ENCODE measurements at places on chromosomes 7 and 10.

DNA sequence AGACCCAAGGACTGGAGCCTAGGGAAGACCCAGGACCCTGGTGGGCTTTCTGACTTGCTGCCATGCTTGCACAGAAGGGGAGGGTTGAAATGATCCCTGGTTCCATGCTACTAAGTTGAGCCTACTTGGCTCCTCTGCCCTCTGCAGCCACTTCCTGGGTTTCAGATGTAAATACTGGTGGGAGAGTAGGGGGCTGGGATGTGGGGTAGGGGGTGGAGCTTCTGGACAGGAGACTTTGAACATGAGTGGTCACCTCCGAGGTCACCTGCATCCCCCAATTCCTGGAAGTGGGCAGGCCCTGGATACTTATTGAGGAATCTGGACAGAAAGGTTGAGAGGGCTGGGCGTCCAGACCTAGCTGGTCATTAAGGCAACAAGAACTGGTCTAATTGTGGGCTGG, 2.9 kb upstream of the ZMIZ1 start:
- DNase-seq = no peak

DNA sequence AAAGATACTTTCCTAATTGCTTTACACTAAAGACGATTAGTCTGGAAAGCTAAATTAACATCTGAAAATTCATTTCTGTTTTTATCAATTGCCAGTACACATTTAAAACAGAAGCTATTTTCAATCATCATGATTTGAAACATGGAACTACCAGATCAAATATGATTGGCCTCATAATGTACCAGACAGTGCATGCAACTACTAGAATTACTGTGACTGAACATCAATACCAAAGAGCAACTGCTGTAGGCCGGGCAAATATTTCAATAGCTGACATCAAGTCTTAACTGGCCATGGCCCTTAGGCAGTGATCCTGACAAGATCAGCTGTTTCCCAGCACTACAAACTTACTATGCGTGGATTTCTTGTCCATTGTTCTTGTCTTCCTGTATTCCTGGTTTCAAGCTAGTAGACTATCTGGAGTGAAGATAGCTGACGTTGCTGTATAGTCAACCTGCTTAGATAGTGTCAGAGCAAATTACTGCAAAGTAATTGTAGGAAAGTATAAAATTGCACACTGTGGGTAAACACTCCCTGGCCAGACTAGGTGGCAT, 21.7 kb upstream of the WNT16 start:
- no peak for DNase-seq

DNA sequence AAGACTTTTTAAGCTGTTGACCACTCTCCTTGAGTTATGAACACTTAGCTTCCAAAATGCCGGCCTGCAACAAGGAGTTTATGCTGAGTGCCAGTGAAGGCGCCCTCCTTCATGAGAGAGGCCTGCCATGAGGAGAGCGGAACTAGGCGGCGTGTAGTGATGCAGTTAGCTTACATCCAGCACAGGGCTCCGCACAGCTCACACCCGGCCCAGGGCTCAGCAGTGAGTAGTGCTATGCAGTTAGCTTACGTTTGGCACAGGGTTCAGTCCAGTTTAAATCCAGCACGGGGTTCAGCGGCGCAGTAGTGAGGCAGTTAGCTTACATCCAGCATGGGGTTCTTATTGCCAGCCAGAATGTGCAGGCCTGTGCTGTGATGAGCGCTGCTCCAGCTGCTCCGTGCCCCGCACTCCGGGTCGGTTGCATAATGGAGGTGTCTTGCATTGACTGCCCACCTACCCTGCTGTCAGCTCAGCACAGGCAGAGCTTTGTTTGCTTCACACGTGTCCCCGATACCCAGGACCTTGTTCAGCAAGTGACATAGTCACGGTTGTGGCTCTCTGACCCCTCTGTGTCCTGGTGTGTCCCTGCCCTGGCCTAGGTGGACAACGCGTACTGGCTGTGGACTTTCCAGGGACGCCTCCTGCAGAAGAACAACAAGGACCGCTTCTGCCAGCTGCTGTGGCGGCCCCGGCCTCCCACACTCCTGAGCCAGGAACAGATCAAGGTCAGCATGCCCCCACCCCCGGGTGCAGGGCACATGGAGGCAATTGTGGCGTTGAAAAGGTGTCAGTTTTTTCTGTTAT, 21.9 kb downstream of the EIF3B start:
- DNase-seq = no peak

GRCh38 chr7:46146454-46147255, 225.6 kb upstream of the IGFBP3 start:
- no peak for DNase-seq

DNA sequence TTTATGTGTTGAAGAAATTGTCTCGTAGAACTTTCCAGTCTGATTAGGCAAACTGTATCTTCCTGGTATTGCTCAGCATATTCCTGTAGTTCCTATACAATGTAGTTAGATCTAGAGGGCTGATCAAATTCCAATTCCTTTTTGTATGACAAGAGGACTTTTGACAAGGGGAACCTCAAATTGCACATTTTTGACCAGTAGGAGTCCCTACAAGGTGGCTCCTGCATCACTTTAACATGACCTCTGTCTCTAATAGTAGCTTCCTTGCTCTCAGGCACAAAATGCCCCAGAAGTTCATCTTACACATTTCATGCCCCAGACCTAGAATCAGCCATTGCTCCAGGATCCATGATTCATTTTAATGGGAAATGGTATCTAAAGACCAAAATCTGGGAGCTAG, 18.7 kb downstream of the HERPUD2 start:
- no peak for DNase-seq

DNA sequence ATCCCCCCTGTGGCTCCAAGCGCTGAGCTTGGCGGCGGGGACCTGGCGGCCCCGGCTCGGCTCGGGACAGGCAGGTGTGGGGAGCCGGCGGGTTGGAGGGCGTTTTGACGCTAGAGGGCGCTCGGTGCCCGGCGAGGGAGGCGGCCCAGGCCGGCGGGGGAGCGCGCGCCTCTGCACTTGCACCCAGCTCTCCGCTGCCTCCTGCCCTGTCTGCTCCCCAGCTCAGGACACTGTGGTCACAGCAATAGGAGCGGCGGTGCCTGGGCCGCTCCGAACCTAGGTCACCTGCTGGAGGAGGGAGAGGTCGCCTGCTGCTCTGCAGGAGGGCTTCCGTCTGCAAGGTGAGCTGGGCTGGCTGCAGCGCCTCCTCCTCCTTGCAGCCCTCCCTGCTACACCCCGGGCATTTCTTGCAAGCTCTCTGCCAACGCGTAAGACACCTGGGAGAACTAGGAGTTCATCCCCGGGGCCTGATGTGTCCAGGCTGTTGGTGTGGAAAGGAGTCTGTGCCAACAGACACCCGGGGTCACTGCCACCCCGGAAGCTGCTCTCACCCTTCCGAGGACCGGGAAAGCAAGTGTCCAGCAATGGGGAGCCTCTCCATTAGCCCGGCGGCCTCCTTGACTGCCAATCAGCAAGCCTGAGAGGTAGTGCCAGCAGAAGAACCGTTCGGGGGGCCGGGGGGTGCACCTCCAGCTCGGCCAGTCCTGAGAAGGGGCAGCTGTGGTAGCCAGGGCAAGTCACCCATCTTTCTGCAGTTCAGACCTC, 620.4 kb downstream of the GALNT17 start:
- peak; percentile 11 for DNase-seq
